ENCODE measurements at places on chromosomes 2 and 18. TPM values are rescaled to one million over a fixed set of nuclear protein-coding genes. Genes with fewer than 3 reads are reported as not detected.
A peak's percentile ranks its signal among the peaks of the same experiment; 100 is the strongest.

DNA sequence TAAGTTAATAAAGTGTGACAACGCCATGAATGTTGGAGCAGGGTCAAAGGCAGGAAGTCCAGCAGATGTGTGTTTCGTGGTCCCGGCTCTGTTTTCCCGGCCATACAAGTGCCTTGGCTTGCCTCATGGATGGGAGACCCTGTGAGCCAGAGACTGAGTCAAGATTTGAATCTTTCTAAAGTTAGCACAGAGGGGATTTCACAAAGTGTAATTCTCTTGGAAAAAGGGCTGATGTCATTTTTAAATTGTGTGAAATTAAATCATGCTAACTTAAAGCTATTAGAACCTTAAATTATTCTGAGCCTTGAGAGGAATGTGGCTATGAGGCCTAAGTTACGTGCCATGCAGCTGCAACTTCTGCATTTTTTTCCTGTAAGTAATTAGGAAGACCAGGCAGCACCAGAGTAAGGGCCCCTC is 38.3 kb upstream of the RALBP1 start:
- peak; percentile 64 for DNase-seq

DNA sequence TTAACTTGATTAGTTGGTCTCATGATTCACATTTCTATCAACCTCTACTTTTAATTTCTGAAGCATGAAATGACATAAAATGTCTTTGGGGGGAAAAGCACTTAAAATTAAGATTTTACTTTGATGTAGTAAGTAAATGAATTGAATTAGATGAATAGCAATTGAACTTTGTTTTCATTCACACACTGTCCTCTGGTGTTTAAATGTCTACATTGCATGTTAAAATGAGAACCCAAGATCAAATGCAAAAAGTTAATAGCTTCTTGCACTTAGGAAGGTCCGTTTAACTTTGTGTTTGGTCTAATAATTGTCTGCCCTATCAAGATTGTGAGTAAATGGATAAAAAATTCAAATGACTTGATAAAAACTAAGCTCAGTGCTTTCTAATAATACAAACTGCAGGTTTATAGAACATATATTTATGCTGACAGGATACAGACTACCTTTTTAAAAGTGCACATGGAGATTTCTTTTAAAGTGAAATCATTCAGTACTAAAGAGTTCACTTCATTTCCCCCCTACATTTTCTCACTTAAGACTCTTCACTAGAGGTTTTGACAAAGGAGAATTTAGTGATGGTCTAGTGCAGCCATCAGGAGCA is 156.2 kb upstream of the NABP1 start:
- peak; percentile 32 for DNase-seq

NDUFAF7 gene
- 16.8 TPM for polyA plus RNA-seq

ACADL gene
- polyA plus RNA-seq: 0.07 TPM

DPP10 gene
- polyA plus RNA-seq: not detected

DNA sequence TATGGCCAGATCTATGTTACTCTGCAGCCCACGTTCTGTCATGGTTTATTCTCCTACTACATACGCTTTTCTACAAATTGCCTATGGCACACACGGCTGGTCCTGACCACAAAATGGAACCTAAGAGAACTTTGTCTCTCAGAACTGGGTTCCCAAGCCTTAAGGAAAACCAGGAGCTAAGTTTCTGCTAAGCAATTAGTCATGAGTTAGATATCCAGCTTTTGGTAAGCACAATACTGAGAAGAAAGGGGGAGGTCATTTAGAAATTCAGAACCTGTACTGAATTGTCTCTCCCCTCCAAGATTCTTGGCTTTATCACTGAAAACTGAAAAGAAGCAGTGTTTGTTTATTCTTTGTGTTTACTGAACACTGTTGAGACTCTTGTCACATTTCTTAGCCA is 283.5 kb upstream of the TANK start:
- DNase-seq: no peak

- DNase-seq: peak; percentile 56
Observed at GRCh38 chr18:31661965-31662364, 22.4 kb downstream of the B4GALT6 start.

DSC2 gene
- not detected for polyA plus RNA-seq

CHRNG gene
- polyA plus RNA-seq: not detected

DNA sequence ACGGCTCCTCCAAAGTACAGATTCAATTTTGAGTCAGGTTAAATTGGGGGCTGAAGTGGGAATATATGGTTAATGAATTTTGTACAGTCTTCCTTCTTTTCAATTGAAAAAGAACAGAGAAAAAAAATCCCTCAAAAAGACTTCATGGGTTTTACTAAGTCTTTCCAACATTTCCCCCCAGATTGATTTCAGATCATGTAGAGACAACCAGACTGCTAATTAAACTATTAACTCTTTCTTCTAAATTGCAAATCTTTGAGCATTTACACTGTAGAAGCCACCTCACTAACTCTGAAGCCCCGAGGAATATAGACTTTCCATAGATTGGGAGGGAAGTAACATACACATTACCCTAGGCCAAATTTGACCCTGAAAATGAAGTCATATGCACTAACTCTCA is 771.0 kb downstream of the NRXN1 start:
- DNase-seq: no peak

GRCh38 chr2:61537277-61537949 is 743 bp downstream of the XPO1 start:
- peak; percentile 34 for DNase-seq

DNA sequence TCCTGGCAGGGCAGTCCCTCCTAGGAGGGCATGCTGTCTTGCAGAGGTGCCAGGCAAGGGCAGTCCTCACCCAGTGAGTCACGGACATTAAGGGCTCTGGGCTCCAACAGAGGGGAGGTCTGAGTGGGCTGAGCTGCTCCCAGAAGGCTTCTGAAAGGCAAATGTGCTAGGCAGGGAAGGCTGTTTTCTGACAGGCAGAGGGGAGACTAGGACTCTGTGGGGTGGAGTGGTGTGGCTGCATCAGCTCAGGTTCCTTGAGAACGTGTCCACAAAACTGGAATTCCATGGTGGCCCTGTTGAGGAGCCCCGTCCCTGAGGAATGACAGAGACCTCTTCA is 283.5 kb downstream of the MYCN start:
- no peak for DNase-seq

DNA sequence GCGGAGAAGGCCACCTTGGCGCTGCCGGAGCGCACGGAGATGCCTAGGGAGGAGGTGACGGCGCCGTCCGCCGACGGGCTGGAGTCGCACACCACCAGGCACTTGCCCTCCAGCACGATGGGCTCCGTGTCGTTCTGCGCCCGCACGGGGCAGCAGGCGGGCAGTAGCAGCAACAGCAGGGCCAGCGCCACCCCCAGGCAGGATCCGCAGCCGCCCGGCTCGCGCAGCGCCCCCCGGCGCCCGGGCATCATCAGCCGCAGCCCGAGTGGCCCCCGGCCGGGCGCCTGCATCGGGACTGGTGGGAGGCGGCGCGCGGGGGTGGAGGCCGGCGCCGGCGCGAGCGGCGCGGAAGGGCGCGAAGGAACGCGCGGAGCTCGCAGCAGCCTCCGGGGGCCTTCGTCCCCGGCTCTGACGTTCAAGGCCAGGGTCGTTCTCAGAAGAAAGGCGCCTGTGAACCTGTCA is 2.2 kb downstream of the CBLN2 start:
- no peak for DNase-seq

DNA sequence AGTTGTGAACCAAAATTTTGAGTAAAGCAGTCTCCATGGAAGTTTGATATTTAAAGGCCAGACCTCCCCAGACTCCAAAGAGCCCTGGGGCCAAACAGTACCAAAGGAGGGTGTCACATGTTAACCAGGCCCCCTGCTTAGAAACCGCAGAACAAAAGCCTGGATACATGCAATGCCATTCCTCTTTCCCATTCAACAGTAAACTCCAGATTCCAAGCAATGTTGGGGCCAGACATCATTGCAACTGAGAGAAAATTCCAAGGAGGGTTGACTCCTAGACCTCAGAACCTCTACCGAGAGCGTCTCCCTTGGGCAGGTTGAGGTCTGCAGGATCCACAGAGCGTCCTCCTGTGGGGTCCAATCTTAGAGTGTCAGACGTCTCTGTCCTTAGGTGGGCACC is 404.4 kb upstream of the SYT4 start:
- DNase-seq: peak; percentile 8

GRCh38 chr2:191452065-191452464 is 206.9 kb downstream of the MYO1B start:
- DNase-seq: no peak

- DNase-seq: peak; percentile 84
Observed at GRCh38 chr2:182372661-182373060, 54.2 kb downstream of the PDE1A start.

DNAJC5G gene
- polyA plus RNA-seq: not detected

DNA sequence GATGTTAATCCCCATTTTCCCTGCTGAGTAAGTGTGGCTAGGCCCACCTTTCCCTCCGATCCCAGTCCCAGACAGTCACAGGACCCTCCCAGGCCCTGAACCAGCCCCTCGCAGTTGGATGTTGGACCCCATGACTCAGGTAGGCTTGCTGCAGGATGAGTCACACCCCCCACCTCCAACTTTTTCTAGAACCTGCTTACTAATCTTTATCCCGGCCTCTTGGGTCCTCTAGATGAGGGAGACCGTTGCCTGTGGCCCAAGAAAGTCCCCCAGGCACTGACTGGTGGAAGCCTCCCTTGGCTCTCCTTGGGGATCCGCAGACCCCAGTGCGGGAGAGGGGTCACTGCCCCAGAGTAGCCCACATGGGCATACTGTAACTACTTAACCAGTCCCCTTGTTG is 98.5 kb downstream of the SMAD7 start:
- peak; percentile 73 for DNase-seq

ALPG gene
- polyA plus RNA-seq: not detected

- peak; percentile 8 for DNase-seq
Observed at GRCh38 chr18:79400091-79400590, 4.4 kb downstream of the NFATC1 start.

DNA sequence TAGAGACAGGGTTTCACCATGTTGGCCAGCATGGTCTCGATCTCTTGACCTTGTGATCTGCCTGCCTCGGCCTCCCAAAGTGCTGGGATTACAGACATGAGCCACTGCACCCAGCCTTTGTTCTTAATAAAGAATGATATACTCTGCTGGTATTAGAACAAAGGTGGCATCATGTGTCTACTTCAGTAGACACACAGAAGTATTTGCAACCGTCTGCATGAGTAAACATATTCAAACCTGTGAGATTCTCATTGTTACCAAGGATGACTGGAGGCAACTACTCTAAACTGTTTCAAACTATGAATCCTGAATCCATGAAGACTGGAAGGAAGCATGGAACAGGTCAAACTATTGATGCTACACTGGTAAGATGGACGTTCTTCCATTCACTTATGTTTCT is 32.1 kb downstream of the MBD2 start:
- no peak for DNase-seq

DNA sequence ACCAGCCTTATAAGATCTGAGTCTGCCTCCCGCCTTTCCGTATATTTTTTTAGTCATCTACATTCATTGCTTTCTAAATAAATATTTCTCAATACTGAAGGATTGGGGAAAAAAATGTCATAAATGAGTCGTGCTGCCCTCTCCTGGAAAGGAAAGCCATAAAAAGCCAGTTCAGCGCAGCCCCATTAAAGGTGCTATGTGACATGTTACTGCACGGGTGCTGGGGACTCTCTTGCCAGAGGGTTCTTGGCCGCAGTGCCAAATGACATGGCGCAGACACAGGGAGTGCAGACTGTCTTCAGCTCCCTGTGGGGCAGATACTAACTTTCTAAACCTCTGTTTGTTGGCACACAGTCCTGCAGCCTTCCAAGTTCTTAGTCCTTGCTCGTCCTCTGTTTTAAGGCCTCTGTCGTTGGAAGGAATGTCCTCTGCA is 53.7 kb upstream of the MAP3K20 start:
- DNase-seq: peak; percentile 66

DNA sequence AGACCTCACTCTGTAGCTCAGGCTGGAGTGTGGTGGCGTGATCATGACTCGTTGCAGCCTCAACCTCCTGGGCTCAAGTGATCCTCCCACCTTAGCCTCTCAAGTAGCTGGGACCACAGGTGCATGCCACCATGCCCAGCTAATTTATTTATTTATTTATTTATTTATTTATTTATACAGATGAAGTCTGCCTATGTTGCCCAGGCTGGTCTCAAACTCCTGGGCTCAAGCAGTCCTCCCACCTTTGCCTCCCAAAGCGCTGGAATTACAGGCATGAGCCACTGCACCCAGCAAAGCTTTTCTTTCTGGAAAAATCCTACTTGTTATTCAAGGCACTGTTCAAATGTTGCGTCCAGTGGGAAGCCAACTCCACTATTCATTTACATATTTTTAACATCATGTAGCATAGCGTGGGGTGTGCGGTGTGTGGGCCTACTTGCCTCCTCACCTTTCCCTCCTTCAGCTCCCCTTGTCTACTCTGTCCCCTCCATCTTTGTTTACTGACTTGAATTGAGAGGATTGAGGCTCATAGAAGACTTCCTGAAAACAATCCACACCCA is 6.8 kb upstream of the RHOB start:
- DNase-seq: no peak

- DNase-seq: no peak
Observed at GRCh38 chr2:37537316-37537715, 134.1 kb downstream of the CDC42EP3 start.

DNA sequence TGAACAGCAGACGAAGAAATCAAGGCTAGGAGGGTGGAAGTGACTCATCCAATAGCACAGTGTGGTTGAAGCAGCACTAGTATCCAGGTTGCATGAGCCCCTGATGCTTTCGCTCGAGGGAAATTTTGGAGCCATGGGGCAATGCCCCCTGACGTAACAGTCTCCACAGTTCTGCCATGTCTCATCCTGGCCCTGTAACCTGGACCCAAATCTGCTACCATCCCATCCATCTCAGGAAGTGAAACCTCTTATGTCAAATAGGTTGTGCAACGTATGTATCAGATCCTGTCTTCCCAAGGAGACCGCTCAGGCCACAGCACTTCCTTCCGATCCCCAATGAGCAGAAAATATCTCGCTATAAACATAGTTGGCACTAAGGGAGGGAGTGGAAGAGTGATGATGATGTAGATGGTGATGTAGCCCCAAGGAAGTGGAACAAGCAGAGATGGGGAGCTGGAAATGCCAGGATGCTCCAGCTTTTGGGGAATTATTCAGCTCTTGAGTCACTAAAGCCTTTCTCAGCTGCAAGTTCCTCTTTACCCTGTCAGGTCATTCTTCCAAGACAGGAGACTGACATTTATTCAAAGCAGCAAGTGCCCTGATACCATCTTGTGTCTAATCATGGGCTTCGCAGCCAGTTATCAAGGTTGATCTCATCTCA is 3.0 kb upstream of the IL1B start:
- DNase-seq: no peak

- no peak for DNase-seq
Observed at GRCh38 chr18:44568986-44569385, 111.7 kb upstream of the SETBP1 start.

- DNase-seq: no peak
Observed at GRCh38 chr18:37654731-37655369, 89.3 kb upstream of the CELF4 start.

AMER3 gene
- not detected for polyA plus RNA-seq

GRCh38 chr18:58988600-58988999 is 123.9 kb downstream of the ZNF532 start:
- DNase-seq: no peak

Data from fibroblast of lung (primary cell).